HFFc6 (cell line): ENCODE measurements at places on chromosomes 2 and 18.
A peak's percentile ranks its signal among the peaks of the same experiment; 100 is the strongest.

DNA sequence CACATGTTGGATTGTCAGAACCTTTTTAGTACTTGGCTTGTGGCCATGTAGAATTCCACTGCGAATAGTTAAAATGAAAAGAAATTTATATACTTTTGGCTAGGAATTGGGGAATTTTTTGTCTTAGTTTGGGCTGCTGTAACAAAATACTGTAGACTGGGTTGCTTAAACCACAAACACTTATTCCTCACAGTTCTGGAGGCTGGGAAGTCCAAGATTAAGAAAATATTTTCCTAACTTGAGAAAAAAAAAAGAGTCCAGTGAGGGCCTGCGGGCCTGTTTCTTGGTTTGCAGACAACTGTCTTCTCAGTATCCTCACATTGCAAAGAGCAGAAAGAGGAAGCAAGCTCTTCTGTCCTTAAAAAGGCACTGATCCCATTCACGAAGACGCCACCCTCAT lies 81.9 kb downstream of the CD226 start:
- H3K27me3 ChIP-seq = no peaks in the 10 kb centered on the region
- no peak overlapping the region for H3K4me3 ChIP-seq
- H3K27ac ChIP-seq = no peak overlapping the region
- peaks cover 6% of the 10 kb centered on the region for H3K4me1 ChIP-seq
- no peaks in the 10 kb centered on the region for H3K36me3 ChIP-seq
- DNase-seq = no peak

GRCh38 chr18:33840212-33840593 lies 262.2 kb downstream of the ASXL3 start:
- no peak overlapping the region for H3K4me3 ChIP-seq
- H3K36me3 ChIP-seq = no peaks in the 10 kb centered on the region; the same call in 1 of the 2 replicates
- H3K27ac ChIP-seq = no peak overlapping the region
- H3K4me1 ChIP-seq = no peaks in the 10 kb centered on the region
- DNase-seq = no peak
- H3K27me3 ChIP-seq = no peaks in the 10 kb centered on the region

- no peak for DNase-seq
- no peaks in the 10 kb centered on the region for H3K36me3 ChIP-seq
- H3K4me1 ChIP-seq = no peaks in the 10 kb centered on the region
- H3K27ac ChIP-seq = no peak overlapping the region
- peaks cover 35% of the 10 kb centered on the region for H3K27me3 ChIP-seq
- H3K4me3 ChIP-seq = no peak overlapping the region
Measured at GRCh38 chr2:105627534-105627933, 117.2 kb upstream of the NCK2 start.

GRCh38 chr2:14930441-14930840 lies 297.9 kb downstream of the LRATD1 start:
- H3K4me1 ChIP-seq = no peaks in the 10 kb centered on the region
- no peaks in the 10 kb centered on the region for H3K36me3 ChIP-seq
- no peaks in the 10 kb centered on the region for H3K27me3 ChIP-seq
- DNase-seq = no peak
- H3K27ac ChIP-seq = no peak overlapping the region

DNA sequence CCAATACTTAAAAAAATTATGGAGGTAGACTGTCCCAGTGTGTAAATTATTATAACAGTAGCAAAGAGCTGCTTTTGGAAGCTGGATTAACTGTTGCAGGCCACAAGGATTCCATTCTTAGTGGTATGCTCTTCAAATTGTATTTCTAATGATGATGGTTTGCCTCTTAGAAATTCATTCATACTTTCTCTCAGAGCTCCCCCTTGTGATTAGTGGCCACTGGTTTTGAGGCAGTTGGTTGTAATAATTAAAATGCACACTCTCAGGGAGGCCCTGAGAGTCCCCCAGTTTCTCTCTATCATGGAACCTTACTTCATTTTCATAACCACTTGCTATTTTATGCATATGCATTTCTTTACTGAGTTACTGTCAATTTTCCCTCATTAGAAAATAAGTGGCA lies 122.5 kb downstream of the PLA2R1 start:
- no peaks in the 10 kb centered on the region for H3K4me1 ChIP-seq
- H3K27ac ChIP-seq = no peak overlapping the region
- DNase-seq = peak; percentile 27
- H3K27me3 ChIP-seq = peaks cover 1% of the 10 kb centered on the region
- no peak overlapping the region for H3K4me3 ChIP-seq

DNA sequence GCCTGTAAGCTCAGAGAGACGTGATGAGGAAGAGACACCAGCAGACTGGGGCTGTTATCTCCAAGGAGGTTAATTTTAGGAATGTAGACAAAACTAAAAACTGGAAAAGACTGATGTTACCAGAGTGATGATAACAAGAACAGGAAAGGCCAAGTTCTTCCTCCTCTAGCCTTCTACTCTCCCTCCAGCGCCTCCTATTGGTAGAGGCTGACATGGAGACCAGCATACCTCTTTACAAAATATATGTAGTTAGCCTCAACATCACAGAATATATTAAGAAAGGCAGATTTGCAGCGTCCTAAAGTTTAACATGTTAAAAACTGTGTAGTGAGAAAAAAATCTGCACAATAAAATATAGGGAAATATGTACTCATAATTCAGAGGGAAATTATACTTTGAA lies 66.0 kb downstream of the TCF4 start:
- peaks cover 24% of the 10 kb centered on the region; the same call in 1 of the 2 replicates for H3K4me1 ChIP-seq
- peak; percentile 28 for DNase-seq
- peaks cover 12% of the 10 kb centered on the region for H3K36me3 ChIP-seq
- no peak overlapping the region for H3K4me3 ChIP-seq

GRCh38 chr2:152051436-152051835 lies 47.4 kb downstream of the CACNB4 start:
- DNase-seq = no peak
- no peaks in the 10 kb centered on the region for H3K36me3 ChIP-seq
- peaks cover 17% of the 10 kb centered on the region for H3K4me1 ChIP-seq
- peaks cover 69% of the 10 kb centered on the region for H3K27me3 ChIP-seq
- no peak overlapping the region for H3K27ac ChIP-seq
- H3K4me3 ChIP-seq = no peak overlapping the region

DNA sequence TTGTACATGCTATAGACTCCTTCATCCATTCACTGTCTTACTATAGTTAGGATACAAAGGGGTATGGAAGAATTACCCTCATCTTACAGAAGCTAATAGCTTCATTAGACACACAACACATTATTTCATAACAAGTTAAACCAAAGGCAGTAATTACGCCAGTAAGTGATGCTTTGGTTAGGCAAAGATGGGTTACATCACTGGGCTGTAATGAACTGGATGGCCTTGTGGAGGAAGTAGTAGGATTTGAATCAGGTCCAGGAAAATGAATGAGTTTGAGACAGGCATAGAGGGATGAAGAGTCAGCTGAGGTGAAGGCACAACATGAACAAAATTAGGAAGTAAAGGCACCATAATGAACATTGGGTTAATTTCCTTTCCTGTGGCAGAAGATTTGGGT lies 80.1 kb downstream of the SOCS6 start:
- no peak for DNase-seq
- H3K4me3 ChIP-seq = no peak overlapping the region
- H3K27me3 ChIP-seq = no peaks in the 10 kb centered on the region; the same call in 1 of the 2 replicates
- H3K4me1 ChIP-seq = peaks cover 87% of the 10 kb centered on the region
- H3K27ac ChIP-seq = no peak overlapping the region
- H3K36me3 ChIP-seq = 0 out of 2 replicates have a peak, but pooled peaks cover 4% of the 10 kb centered on the region

DNA sequence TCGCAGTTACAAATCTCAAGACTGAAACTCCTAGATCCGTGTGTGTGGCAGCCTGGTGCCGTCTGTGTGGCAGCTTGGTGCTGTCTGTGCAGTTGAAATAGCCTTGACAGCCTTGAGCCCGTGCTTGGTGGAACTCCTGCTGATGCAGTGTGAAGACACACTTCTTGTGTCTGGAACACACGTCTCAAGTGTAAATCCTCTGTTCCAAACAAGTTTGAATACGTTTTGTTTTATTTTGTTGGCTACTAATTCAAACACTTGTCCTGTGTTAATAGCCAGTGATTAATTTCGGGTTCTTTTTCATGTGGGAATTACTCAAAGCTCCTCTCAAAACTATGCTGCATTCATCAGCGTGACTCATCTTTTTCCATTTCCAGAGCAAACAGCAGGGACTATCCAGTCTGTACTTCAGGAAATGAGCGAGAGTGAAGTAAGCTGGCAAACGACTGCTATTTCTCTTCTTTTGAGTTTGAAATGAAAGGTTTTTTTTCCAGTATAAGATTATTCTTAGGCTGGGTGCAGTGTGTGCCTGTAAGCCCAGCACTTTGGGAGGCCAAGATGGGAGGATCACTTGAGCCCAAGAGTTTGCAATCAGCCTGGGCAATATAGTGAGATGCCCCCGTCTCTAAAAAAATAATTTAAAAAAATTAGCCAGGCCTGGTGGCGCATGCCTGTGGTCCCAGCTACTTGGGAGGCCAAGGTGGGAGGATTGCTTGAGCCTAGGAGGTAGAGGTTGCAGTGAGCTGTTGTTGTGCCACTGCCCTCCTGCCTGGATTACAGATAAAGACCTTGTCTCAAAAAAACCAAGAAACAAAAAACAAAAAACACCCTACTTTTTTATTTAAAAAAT lies 152.9 kb downstream of the SPP2 start:
- H3K27ac ChIP-seq = peak overlapping the region; percentile 74
- peaks cover 22% of the 10 kb centered on the region for H3K4me1 ChIP-seq
- peak; percentile 91 for DNase-seq
- H3K4me3 ChIP-seq = peak overlapping the region; percentile 79
- H3K36me3 ChIP-seq = no peaks in the 10 kb centered on the region
- H3K27me3 ChIP-seq = peaks cover 25% of the 10 kb centered on the region

DNA sequence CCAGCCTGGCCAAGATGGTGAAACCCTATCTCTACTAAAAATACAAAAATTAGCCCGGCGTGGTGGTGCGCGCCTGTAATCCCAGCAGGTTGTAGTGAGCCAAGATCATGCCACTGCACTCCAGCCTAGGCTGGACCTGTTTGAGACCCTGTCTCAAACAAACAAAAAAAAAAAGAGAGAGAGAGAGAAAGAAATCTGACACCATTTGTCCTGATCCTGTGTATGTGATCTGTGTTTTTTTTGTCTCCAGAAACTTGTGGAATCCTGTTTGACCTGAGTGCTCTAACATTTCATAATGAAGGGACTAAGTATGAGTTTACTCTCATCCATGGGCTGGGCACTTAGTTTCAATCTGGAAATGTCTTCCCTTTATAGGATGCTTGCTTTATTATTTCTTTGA lies 6.4 kb upstream of the ITPRIPL1 start:
- no peak overlapping the region for H3K4me3 ChIP-seq
- no peaks in the 10 kb centered on the region; the same call in 1 of the 2 replicates for H3K36me3 ChIP-seq
- no peak overlapping the region for H3K27ac ChIP-seq

DNA sequence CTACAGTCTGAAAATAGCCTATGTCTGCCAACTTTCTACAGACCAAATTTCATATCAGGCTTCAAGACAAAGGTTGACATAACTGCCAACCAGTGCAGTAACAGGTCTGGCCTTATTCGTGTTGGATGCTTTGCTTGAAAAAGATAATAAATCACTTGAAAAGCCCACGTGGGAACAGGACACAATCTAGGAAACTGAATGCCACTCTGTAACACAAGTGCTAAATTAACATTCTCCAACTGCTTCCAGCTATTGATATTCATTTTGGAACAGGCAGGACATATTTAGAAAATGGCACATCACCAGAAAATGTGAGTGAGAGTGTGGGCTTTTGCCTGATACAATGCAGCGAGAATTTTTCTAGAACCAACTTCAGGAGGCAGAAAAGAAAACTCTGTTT lies 165.9 kb upstream of the CCDC150 start:
- no peak overlapping the region for H3K27ac ChIP-seq
- no peak for DNase-seq
- H3K4me1 ChIP-seq = peaks cover 3% of the 10 kb centered on the region
- no peaks in the 10 kb centered on the region for H3K27me3 ChIP-seq
- no peak overlapping the region for H3K4me3 ChIP-seq
- no peaks in the 10 kb centered on the region for H3K36me3 ChIP-seq

GRCh38 chr2:70639841-70640436 lies 86.3 kb upstream of the TGFA start:
- peaks cover 23% of the 10 kb centered on the region for H3K27me3 ChIP-seq
- H3K27ac ChIP-seq = no peak overlapping the region
- no peak for DNase-seq

DNA sequence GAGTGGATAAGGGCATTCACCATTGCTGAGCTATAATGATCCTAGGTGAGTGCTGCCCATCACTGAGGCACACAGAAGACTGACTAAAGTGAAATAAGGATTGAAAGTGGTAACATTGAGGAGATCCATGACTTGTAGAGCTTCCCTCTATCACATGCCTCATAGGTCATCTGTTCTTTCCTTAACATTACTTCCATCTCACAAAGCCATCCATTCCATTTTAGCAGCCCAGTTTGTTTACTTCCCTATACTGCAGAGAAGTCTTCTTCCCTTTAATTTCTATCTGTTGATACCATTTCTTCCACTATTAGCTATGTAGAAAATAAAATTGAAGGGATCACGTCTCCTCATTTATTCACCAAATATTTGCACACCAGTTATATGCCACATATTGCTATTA lies 32.1 kb downstream of the ME2 start:
- no peak for DNase-seq
- no peak overlapping the region for H3K27ac ChIP-seq
- H3K4me3 ChIP-seq = no peak overlapping the region

DNA sequence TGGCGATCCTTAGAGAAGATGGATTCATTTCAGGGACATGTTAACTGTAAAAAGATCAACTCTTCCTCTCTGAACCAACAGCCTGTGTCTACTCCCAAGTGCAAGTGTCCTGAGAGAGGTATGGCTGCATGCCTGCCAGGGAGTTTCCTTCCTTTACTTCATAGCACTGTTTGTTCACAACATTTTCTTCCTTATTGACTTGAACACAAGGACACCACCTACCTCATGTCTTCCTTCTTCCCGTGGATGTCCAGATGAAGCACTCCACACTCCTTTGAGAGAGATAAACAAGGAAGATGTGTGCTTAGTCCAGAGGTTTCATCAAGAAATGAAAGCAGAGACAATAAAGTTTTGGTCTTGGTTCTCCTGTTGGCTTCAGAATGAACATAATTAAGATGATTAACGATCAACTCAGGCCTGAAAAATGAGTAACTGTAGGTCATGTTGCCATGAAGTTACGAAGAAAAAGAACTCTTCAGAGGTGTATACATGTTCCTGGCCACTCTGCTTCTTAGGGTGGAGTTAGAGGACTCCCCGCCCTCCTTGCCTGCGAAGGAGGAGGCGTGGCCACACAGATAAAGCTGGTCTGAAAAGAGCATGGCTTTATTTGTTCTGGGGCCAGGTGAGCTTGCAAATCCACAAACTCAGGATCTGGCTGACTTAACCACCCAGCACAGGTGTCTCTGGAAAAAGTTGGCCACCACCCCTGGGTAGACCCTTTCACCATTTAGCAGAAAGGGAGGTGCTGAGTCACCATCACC lies 155.0 kb upstream of the KCTD1 start:
- no peak overlapping the region for H3K27ac ChIP-seq
- H3K4me3 ChIP-seq = no peak overlapping the region
- peaks cover 3% of the 10 kb centered on the region; the same call in 1 of the 2 replicates for H3K27me3 ChIP-seq
- no peak for DNase-seq
- no peaks in the 10 kb centered on the region for H3K36me3 ChIP-seq

DNA sequence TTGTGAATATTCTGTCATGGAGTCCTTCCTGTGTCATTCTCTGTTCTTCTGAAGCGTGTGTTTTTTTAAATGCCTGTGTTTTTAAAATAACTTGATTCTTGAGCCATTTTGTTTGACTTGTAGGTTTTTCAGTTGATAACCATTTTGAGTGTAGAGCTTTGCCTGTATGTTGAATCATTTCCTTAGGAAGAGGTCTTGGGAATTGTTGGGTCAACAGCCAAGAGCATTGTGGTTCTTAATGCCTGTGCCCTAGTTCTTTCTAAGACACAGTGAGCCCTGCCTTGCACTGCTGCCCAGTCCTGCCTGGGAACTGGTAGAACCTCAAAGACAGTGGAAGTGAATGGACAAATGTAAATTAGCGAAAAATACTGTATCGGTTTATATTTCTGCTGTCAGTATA lies 25.9 kb downstream of the RAB12 start:
- peak overlapping the region; percentile 17; the same call in 1 of the 2 replicates for H3K27ac ChIP-seq
- H3K4me3 ChIP-seq = no peak overlapping the region
- DNase-seq = no peak
